Kidney capillary endothelial cell (primary cell): ENCODE measurements at places on chromosomes 12 and 14.

DNA sequence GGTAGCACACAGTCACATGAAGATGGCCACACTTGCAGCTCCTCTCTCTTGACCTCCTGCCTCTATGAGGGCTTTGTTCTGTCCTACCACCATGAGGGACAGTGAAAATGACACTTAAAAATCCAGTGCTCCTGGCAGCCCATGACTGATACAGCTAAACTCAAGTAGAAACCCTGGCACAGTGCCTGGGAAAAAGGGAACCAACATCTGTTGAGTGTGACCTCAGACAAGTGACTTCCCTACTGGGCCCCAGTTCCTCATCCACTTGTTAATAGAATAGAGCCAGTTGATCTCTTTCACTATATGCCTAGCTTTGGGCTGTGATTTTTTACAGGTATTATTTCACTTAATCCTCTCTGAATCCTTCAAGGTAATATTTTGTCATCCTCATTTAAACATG is 4.8 kb downstream of the GUCY2C start:
- DNase-seq = no peak

DNA sequence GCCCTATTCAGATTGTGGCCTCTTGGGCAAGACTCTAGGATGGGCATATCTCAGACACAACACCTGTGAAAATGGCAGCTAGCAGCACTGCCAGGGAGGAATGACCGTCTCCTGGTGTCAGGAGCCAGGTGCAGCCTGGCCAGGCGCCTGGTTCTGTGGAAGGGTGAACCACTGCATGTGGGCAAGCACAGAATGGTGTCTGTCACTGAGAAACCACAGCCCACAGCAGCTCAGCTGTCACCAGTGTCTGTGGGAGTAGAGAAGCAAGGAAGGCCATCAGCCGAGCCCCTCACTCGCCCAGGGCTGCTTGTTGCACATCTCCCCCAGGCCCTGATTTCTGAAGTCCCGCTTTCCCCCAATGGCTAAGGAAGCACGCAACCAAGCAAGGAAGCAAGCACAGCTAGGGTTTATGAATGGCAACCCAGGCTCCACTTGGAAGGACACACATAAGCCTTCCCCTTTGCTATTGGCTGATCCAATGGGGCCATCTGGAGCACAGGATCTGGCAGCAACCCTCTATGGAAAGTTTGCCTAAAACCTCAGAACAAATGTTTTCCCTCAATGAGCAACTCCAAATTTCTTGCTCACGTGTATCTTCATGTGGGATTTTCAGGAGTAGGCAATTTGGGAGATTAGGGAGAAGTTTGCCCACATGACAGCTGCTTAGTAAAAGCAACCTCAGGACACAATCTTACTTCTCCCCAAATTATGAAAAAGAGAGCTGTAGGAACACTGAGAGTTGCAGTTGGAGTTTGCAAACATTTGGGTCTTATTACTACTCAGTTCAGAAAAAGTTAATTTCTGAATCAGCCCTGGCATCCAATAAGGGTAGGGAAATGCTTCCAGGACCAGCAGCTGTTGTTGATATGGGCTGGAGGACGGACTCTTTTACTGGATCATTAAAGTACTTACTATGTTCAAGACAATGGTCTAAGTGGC is 44.7 kb downstream of the GPHB5 start:
- no peak for DNase-seq

DNA sequence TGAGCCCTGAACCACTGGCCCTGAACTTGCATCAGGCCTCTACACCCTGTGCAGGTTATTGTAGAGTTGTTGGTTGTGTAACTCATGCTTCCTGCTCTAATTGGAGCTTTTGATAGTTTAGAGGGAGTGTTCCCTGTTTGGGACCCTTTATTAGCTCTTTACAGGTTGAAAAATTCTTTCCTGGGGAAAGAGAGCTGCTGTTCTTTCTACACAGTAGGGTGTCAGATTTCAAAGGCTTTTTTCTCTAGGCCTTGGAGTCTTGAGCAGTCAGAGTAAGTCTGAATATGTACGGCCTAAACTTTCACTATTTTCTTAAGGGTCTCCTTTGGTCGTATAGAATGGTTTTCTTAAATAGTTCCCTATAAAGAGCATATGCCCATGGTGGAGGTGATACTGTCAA is 60.8 kb upstream of the NEDD1 start:
- no peak for DNase-seq

DNA sequence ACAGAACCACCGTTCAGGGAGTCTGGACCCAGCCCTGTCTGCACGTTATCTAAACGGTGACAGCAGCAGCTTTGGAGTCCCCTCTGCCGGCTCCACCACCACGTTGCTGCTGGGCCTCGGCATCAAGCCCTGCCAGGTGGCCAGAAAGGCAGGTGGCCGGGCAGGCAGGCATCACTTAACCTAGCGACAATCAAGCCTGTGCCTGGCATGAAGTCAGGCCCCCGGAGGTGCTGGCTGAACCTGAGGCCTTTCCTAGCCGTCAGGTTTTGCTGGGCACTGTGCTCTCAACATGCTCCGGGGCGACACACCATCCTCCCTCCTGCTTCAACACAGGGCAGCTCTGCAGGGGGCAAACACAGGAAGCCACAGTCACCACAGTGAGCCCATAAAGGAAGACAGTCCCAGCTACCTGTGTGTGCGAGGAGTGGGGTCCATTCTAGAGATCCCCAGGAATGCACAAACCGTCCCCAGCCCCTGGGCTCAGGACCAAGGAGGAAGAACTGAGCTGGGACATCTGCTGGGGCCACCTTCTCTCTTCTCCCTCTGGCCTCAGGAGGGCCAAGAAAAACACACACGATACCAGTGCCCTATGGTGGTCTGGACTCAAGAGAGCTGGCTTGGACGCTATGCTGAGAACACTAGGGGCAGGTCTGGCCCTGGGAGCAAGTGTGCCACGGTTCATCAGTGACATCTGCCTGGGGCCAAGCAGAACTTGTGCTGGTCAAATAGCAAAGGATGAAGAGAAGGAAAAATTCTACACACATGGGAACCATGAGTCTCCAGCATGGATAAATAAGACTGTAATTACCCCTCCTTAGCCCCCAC is 44.7 kb downstream of the CCDC88C start:
- no peak for DNase-seq

- no peak for DNase-seq
Observed at GRCh38 chr12:121797937-121798786, 4.7 kb upstream of the RHOF start.

DNA sequence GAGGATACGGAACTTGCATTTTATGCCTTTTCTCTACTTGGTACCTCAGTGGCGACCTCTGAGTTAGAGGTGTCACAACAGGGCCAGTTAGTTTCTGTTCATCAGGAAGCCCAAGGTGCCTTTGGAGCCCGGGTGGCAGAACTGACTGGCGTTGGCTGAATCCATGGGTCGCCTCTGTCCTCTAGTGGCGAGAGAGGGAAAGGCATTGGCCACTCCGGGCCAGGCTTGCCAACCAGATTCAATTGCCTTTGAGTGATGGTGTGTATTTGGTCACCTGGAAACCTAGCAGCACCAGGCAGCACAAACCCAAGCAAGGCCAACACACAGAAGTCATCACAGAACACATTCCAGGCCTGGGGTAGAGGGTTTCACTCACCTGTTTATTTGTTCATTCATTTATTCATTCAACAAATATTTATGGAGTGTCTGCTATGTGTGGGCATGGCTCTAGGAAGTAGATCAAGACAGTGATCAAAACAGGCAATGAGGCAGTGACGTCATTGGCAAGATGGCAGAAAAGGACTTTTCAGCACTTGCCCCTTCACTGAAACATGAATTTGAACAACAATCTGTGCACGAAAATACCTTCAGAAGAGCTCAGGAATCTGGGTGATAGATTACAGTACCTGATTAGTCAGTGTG is 40.5 kb upstream of the KCNA5 start:
- DNase-seq = peak; percentile 64

GRCh38 chr12:114248527-114248926 is 157.4 kb downstream of the TBX5 start:
- DNase-seq = no peak

DNA sequence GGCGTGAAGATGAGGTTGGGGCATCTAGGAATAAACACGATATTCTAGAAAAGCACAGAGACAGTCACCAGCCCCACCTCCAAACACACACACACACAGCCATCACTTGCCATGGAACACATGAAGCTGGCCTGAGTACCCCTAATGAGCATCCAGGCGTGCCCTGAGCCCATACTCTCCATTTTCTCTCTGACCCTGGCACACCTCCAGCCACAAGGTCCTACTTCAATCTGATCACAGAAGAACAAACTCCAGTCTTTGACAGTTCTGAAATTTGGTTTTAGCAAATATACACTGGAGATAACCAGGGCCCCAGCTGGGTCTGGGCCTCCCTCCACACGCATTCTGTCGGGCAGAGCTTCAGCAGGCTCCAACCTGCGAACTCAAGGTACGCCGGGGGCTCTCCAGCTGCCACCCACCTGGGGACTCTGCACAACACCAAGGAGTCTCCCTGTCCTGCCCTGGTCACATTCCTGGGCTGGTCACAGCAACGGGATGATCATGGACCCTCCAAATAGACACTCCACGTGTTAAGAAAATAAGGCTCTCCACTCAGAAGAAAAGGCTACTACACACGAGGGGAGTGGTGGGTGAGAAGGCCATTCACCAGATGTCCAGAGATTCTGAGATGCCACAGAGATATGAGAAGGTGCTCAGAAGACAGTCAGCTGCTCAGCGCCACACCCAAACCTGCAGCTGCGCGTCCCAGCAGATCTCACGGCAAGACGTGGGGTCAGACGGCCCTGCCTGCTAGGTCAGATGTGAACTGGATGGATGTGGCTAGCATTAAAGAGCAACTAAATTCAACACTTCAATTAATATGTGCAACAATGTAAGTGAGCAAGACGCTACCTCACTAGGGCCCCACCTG is 57.0 kb upstream of the PNMA1 start:
- no peak for DNase-seq

GRCh38 chr12:109890620-109891170 is 9.4 kb upstream of the TCHP start:
- no peak for DNase-seq

- DNase-seq = no peak
Observed at GRCh38 chr14:22735096-22735495, 31.4 kb upstream of the OXA1L start.

GRCh38 chr12:52884526-52885293 is 20.2 kb downstream of the KRT8 start:
- peak; percentile 57 for DNase-seq

- DNase-seq = no peak
Observed at GRCh38 chr12:28440081-28440608, 249.9 kb downstream of the CCDC91 start.

- DNase-seq = no peak
Observed at GRCh38 chr14:92677087-92677668, 71.2 kb downstream of the LGMN start.

DNA sequence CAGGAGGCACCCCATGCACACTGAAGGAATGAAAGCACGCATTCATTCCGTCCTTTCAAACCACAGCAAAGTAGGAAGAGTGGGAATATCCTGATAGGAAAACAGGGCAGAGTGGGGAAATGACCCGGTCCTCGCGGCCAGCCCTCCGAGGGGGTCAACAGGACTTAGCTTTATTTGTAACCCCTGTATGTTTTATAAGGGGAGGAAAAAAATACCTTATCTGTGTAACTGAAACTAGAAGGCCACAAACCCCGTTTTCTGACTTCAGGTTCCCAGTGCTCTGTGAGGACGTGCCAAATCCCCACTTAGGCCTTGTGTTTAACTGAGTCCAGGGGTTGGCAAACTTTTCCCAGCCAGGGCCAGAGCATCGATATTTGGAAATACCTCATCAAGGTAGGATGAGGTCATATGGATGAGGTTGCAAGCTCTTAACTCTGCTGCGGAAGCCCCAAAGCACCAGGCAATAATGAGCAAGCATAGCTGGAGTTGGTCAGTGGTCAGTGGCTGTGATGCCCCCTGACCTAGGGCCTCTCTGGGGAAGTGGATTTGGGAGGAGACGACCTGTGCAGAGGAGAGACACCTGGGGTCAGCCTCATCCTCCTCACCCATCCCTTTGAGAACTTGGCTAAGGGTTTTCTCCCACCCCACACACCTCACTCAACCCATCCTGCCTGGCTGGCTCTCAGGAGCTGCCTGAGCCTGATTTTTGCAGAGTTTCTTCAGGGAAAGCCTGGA is 58.5 kb downstream of the RBM19 start:
- no peak for DNase-seq
